ENCODE measurements at places on chromosomes 12 and 14. TPM values are rescaled to one million over a fixed set of nuclear protein-coding genes. Genes with fewer than 3 reads are reported as not detected.

The TC2N gene
- 0.20 TPM for polyA plus RNA-seq

The NRXN3 gene
- polyA plus RNA-seq = 8.8 TPM

The ERG28 gene
- polyA plus RNA-seq = 39.2 TPM

- DNase-seq = no peak
Observed at GRCh38 chr14:84782902-84783301, 747.0 kb upstream of the FLRT2 start.

DNA sequence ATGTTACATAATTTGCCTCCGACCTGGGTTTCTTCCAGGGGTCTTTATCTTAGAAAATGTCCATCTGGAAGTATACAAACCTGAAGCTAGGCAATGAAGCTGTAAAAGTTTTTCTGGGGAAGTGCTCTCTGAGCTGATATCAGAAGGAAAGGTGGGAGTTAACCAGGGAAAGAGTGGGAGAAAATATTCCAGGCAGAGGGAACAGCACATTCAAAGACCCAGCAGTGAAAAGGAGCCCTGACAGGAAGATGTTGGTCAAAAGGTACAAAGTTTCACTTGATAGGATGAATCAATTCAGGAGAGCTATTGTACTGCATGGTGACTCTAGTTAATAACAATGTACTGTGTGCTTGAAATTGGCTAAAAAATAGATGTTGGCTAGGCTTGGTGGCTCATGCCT lies 17.8 kb upstream of the CIT start:
- no peak for DNase-seq

DNA sequence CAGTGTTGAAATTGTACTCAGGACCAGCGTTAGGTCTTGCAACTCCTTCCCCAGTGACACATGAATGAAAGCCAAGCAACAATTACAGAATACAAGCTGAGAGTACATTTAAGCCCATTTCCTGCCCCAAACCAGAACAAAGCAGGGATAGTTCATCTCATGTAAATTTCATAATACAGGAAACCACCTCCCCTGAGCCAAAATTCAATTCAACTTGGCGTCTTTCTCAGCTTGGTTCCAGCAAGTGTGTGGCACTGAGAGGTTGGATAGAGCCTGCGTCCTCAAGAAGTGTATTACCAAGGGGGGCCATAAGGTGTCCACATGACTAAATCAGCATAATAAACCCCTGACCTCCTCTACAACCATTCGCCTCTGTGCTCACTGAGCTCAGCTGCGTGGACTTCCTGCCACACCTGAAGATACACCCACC lies 278.9 kb upstream of the CRY1 start:
- DNase-seq = no peak

DNA sequence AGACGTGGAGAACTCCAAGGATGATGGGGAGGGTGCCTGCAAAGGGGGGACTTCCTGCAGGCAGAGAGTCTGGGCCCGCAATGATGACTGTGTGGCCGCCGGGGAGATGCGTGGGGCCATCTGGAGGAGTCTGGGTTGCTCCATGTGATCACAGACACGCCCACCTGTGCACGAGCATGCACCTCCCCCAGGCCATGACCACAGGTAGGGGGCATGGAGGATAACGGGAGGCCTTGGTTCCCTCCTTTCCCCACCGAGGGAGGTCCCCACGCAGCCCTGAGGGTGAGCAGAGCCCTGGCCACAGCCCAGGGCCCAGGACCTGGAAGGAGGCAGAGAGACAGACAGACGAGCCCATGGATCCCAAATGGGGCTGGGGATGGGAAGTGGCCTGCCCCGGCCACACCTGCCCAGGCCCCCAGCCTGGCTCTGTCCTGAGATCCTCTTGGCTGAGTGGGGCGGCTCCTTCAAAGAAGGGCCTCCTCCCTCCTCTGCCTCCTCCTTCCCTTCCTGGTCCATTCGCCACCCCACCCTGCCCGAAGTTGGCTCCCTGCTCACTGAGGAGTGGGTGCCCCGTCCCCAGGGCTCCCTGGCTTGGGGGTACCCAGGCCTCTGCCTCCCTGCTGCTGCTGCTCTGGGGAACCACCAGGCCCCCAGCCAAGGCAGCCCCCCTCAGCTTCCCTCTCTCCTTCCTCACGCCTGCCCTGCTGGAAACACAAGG lies 138.2 kb downstream of the CALM1 start:
- no peak for DNase-seq

DNA sequence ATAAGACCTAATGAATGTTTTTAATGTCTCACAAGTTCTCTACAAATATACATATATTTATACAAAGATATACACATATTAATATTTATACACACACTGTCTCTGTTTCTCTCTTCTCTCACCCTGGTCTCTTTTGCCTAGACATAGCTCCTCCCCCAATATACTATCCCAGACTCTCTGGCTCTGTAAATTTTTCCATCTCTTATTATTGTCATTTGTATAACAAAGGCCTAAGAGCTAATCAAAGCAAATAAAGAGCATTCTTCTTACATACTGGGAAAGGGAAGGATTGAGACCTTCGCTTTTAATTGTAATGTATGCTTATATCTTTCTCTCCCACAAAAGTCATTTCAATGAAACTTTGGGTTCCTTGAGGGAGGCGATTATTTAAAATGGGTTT lies 318.1 kb downstream of the ADAMTS20 start:
- no peak for DNase-seq

The IL26 gene
- not detected for polyA plus RNA-seq

GRCh38 chr12:84793558-84794367 lies 118.8 kb downstream of the SLC6A15 start:
- no peak for DNase-seq

Data from brain (organoid and tissue), 16 donors.